Cerebellar nuclear complex (tissue), 1 donor: ENCODE measurements at places on chromosomes 2 and 18.

DNA sequence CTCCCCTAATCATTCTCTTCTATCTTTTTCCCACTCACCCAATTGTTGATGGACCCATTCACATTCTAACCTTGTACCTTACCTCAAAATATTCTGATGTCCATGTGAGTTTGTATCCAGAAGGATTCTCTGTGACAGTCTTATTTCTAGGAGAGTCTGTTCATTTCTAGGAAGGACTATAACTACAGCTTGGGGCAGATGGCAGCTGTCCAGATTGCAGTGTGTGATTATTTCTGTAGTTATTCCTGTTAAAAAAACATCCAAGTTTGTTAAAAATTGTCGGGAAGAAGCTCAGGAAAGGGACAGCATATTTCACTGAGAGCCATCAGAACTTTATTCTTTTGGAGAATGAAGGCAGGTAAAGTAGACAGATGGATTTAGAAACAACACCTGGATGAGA lies 142.6 kb downstream of the RAPGEF4 start:
- DNase-seq = no peak

DNA sequence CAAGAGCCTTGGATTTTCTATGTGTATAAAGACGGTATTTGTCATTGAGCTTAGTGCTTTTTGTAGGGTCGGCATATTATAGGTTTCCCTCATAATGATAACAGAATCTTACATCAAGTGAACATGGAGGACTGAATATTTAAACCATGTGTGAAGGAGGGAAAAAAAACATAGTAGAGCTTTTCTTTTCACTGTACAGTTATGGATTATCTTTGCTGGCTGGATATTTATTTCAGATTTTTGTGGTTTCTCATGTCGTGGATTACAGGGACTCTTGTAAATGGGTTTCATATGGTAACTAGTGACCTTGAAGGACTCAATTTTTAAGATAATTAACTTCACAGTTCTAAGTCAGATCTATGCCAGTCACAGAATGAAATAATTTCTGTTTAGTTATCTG lies 330.2 kb upstream of the NRP2 start:
- DNase-seq = no peak

GRCh38 chr2:38797953-38798352 lies 19.9 kb downstream of the GEMIN6 start:
- DNase-seq = no peak

DNA sequence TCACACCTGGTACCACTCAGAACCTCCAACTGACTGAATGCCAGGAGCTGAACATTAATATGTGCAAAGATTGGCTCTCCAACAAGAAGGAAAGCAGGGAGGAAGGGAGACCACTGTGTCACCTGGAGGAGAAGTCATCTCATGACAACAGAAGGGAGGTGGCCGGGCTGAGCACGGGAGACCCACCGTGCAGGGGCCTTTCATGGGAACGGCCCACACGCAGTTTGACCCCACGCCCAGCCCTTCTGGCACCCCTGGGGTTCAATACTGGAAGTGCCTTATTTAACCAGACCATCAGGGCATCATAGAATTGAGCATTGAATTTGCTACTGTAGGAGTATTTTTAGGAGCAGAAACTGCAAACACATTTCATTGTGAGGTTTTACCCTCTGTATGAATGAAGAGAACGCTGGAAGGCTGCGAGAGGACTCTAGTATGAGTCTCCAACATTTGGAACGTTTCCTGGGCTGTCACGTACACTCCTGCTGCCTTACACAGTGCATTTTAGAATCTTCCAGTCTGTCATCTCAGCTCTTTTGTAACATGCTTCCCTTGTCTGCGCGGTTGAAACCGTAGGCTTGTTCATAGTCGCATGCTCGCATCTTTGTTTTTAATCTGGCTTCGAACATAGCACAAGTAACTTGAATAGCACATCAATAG lies 132.1 kb downstream of the NFATC1 start:
- no peak for DNase-seq

GRCh38 chr2:61210332-61210981 lies 48.5 kb downstream of the C2orf74 start:
- DNase-seq = no peak

GRCh38 chr18:62814132-62814759 lies 98.9 kb downstream of the PHLPP1 start:
- no peak for DNase-seq

- DNase-seq = no peak
Measured at GRCh38 chr18:5510135-5510846, 33.5 kb downstream of the EPB41L3 start.

DNA sequence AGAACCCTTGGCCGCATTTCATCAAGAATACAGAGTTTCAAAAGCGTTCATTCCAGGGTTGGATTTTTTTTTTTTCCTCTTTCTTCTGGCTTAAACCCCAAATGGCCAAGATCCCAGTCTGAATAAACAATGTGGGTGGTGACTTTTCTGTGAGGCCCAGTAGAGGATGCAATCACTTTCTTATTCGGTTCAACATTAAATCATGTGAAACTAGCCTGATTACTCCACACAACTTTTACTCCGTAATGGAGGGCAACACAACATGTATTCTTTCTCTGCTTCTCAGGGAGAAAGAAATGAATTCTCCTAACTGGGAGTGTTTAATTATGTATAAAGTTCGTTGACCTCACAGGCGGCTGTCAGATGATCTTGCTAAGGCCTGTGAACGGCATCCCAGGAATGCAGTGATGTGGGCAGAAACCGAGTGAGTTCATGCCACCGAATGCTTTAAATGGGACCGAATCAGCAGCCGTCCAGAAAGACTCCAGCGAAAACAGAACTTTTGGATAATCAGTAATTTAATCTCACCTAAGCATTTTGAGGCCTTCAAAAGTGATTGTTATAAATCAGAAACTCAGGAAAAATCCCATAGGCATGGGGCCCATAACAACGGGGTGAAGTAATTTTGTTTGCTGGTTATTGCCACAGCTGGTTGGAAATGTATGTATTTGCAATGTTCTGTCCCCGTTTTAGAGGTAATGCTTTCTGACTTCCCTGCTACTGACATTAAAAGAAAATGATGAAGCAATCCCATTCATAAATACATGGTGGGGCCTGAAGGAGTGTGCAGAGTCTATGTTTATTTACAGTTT lies 81.5 kb downstream of the BCL2 start:
- DNase-seq = no peak

- DNase-seq = no peak
Measured at GRCh38 chr2:58107803-58108710, 61.5 kb downstream of the VRK2 start.

GRCh38 chr18:62341473-62341872 lies 16.4 kb downstream of the TNFRSF11A start:
- DNase-seq = no peak

DNA sequence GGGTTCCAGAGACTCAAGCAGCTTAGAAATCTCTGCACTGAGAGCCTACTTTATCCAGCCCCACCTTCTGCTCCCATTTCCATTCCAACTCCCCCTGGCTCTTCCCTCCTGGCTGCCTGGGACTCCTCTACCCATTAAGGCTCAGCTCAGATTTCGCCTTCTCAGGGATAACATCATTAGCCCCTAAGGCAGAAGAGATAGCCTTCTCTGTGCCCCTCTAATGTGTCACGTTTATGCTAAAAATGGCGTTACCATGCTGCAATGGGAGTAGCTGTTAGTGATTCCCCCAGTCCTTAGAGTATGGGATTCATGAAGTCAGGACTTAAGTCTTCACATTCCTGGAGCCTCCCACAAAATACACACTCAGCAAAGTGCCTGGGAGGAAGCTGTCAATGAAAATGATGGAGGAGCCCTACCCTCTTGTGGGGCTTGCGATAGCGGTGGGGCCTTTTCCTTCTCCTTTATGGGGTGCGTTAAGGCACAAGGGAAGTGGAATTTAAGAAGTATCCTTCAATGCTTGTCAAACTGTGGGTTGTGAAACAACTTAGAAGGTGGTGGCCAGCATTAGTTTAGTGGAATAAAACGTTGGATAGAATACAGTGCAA lies 144.7 kb upstream of the COPS8 start:
- DNase-seq = no peak

GRCh38 chr2:9831670-9832069 lies 11.6 kb upstream of the TAF1B start:
- no peak for DNase-seq

DNA sequence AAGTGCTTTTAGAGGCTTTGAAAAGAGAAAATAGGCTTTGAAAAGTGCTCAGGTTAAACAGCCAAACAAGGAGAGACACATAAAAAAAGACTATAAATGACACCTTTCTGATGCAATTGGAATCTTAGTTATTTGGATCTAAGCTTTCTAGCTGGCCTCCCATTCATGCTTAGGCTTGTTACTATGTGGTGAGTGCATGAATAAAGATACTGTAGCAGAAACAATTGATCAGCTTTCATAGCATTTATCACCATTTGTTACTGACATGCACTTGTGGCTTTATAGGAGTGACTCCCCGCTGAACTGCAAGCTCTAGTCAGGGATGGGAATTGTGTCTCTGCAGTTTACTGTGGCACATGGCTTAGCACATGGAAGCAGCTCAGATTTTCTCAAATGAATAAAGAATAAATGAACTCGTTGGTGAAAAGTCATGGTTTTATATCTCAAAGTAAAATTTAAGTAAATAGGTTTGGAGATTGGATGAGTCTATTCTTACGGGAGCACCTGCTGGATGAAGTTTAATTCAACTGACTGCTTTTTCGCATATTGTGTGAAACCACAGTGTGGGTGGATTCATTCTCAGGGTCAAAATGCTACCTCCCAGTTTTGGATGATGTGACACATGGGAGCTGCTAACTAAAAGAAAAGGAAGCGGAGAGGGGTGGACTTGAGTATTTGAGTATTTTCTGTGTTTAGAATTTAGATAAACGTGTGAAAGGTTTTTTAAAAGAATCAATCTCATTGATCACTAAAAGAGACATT lies 91.1 kb upstream of the NOL4 start:
- DNase-seq = no peak

- no peak for DNase-seq
Measured at GRCh38 chr18:41165625-41166024, 789.4 kb upstream of the PIK3C3 start.

GRCh38 chr18:13501891-13502290 lies 224.5 kb downstream of the FAM210A start:
- DNase-seq = no peak

- DNase-seq = no peak
Measured at GRCh38 chr2:71746946-71747501, 293.7 kb downstream of the DYSF start.

GRCh38 chr2:177268187-177268871 lies 3.8 kb upstream of the NFE2L2 start:
- no peak for DNase-seq

DNA sequence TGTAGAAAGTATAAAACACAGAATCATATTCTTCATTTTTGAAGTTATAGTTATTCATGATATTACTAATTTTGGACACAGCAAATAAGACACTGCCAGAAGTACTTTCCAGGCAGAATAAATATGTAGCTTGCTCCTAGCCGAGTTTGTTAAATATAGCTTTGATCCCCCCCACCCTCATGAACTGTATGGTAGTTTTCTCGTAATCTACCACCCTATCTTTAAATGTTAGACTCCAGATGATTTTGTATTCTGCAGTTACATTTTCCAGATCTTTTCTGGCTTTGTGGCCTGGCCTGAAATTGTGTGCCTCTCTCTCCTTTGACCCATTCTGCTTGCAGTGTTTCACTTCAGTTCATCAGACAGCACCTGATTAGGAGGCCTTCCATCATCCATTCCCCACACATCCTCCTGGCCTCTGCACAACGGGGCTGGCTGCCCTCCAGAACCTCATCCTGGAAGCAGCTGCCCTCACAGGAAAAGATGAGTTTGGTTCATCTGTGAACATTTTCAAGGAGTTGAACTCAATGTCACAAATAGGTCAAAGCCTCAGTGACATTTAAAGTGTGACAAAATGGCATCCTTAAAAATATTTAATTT lies 4.7 kb upstream of the KCNJ3 start:
- peak; percentile 54 for DNase-seq

DNA sequence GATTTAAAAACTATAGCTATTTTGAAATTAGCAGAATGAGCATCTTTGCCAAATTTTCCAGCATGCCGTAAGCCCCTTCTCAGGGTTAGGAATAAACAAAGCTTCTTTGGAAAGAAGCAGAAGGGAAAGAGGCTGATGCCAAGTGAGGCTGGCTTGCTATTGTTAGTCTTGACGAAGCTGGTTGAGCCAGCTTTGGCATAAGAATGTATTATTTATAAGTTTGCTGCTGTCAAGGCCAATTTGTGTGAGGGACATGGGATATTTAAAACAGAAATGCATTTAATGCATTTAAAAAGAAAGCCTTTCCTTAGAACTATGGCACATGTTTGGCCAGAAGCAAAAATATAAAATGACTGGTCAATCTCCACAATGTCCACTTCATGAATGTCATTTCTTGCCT lies 52.5 kb upstream of the TTN start:
- no peak for DNase-seq

GRCh38 chr2:215851082-215851481 lies 162.3 kb downstream of the MREG start:
- no peak for DNase-seq

DNA sequence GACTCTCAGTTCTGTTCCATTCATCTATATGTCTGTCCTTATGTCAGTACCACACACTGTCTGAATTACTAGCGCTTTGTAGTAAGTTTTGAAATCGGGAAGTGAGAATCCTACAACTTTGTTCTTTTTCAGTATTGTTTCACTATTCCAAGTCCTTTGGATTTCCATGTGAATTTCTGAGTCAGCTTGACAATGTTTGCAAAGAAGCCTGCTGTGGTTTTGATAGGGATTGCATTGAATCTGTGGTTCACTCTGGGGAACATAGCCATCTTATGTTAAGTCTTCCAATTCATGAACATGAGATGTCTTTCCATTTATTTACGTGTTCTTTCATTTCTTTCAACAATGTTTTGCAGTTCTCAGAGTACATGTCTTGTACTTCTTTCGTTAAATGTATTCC lies 15.0 kb downstream of the SLC3A1 start:
- no peak for DNase-seq

GRCh38 chr2:130251535-130251872 lies 53.3 kb upstream of the TUBA3E start:
- no peak for DNase-seq

- DNase-seq = no peak
Measured at GRCh38 chr2:64938607-64939285, 50.5 kb upstream of the SLC1A4 start.

- no peak for DNase-seq
Measured at GRCh38 chr2:161992531-161992930, 81.5 kb downstream of the DPP4 start.

DNA sequence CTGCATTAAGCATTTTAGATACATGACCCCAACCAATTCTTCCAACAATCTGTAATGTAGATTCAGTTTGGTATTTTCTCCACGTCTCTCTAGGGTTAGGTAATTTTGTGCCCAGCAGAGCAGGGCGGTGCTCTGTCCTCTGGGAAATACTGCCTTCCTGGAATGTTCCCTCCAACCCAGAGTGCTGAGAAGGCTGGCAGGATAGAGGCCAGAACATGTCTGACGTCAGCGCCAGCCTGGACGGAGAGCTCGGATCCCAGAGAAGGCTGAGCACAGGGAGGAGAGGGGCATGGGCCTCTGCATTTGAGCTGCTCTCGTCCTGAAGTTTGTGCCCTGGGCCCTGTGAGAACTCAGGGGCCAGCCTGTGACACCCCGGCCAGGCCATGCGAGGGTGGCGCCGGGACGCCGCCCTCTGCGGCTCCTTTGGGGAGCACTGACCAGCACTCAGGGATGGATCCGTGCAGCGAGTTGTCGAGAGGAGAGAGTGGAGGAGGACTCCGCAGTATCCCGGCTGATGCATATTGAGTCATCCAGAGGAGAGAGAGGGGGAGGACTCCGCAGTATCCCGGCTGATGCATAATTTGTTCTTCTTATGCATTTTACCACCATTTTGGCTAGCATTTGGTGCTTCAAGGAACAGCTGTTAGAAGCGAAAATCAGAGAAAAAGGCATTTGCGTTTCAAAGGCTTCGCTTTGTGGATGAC lies 80.0 kb upstream of the PXDN start:
- no peak for DNase-seq

- DNase-seq = no peak
Measured at GRCh38 chr2:191625016-191625415, 52.9 kb upstream of the NABP1 start.
